ENCODE measurements at places on chromosomes 11 and 22.

DNA sequence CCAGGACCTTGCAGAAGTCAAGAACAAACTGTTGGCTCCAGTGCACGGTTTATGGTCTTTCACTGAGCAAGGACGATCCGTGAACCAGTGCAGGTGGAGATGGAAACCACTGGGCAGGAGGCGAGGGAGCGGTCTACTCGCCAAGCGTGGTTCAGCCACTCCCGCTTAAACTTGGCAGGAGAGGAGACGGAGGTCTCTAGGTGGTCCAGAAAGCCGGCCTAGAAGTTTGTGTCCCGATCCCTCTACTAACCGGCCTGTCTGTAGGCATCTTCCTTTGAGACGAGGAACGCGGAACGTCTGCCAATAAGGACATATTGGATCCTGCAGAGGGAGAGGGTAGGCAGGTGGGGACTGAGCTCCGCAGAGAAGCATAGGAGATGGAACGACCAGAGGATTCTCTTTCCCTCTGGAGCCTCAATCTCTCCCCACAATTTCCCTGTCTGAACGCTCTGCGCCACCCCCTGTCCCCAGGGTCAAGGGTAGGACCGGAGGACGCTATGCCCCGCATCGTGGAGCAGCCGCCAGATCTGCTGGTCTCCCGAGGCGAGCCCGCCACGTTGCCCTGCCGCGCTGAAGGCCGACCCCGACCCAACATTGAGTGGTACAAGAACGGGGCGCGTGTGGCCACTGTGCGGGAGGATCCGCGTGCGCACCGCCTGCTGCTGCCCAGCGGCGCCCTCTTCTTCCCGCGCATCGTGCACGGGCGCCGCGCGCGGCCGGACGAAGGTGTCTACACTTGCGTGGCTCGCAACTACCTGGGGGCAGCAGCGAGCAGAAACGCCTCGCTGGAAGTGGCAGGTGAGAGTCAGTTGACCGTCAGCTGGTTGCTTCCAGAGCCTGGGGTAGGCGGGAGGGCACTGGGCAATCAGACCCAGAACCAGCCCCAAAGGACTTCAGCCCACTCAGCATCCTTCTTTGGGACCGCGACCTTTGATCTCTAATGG lies 3.4 kb downstream of the ROBO3 start:
- DNase-seq = no peak

DNA sequence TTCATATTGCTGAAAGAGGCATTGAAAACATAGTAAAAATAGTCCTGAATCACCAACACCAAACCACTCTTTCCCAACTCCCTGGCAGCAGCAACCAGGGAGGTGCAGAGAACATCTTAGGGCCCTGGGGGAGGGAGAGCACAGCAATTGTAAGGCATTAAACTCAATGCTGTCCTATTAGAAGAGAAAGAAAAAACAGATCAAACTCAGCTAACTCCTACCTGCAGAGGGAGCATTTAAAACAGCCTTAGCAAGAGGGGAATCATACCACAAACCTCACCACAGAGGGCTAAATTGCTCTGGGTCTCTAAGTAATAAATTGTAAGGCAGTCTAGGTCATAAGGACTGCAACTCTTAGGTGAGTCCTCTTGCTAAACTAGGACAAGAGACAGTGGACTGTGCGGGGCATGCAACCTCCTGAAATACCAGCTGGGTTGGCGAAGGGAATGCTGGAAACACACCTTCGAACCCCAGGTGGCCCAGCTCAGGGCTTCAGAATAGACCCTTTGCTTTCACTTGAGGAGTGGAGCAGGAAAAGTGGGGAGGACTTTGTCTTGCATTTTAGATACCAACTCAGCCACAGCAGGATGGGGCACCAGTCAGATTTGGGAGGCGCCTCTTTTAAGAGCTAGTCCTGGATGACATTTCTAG lies 697.1 kb upstream of the FAT3 start:
- DNase-seq = no peak

GRCh38 chr11:13602844-13603243 lies 65.6 kb upstream of the FAR1 start:
- DNase-seq = no peak

GRCh38 chr11:78244546-78245255 lies 56.0 kb downstream of the USP35 start:
- no peak for DNase-seq

DNA sequence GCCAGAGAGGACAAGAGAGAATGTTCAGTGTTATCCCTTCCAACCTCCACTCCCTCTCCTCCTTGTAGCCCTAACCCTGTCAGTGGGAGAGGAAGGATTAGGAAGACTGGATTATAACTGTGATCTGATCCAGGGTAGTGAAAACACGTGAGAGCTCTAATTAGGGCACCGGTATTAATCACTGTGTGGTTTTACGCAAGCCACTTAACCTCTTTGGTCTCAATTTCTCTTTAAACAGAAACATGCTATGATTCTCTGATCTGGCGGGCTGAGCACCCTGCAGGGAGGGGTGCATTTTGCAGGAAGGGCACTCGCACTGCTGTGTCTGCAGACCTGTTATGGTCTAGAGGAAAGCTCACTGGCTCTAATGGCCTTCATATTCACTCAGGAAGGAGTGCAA lies 11.5 kb downstream of the RPL27A start:
- no peak for DNase-seq

DNA sequence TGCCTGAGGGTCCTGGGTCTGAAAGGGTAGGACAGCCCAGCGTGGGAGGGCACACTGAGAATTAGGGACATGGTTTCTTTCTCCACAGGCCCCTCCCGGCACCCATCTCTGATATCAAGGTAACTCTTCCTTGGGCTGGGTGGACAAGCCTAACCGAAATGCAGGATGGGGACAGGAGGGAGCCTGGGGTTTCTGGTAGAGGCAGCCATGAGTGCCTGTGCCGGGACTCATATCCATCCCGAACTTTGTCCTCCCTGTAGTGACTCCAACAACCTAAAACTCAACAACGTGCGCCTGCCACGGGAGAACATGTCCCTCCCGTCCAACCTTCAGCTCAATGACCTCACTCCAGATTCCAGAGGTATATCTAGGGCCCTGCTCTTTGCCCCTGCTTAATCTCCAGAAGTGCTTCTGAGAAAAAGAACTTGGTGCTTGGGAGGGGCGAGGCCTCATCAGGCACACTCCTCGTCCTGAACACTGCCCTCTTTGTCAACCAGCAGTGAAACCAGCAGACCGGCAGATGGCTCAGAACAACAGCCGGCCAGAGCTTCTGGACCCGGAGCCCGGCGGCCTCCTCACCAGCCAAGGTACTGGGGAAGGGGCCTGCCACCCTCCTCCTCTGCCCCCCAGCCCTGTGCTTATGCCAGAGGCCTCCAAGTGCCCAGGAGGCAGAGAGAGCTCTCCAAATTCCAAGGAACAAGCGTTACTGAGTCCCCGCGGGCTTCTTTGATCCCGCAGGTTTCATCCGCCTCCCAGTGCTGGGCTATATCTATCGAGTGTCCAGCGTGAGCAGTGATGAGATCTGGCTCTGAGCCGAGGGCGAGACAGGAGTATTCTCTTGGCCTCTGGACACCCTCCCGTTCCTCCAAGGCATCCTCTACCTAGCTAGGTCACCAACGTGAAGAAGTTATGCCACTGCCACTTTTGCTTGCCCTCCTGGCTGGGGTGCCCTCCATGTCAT lies 3.1 kb downstream of the TMEM25 start:
- no peak for DNase-seq

- DNase-seq = no peak
Measured at GRCh38 chr22:40220316-40221054, 42.8 kb downstream of the TNRC6B start.

DNA sequence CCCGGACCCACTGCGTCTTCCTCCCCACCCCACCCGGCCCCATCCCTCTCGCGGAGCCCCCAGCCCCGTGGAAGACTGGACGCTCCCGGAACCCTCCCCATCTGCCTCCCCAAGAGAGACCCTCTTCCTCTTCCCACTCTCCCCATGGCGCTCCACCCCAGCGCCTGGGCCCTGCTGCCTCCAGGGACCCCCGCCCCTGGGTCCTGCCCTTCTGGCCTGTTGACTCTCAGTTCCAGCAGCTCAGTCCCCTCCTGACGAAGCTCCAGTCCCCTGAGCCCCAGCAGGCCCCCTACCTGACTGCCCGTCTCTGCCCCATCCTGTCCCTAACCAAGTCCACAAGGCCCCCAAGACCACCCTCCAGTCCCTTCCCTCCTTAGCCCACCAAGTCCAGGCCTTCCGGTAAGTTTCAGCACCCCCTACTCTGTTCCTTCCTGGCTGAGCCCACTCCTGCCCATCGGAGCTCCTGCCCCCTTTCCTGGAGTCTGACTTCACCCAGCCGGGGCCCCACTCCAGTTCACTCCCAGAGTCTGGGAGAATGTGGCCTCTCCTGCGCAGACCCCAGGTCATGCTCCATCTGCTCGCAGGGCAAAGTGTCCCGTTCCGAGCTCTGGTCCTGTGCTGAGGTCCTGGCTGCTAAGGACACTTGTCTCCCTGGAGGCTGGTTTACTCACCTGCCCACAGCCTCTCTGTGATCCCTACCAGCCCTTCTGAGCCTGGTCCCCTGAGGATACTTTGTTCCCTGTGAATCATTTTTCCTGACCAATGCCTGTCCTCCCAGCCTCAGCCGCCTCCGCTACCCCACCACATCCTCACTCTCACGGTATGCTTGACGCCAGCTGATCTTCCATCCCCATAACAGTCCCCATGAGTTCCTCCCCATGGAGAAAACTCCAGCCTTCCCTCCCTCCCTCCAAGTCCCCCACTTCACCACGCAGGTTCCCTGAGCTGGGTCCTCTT lies 722 bp downstream of the IFITM10 start:
- DNase-seq = no peak

GRCh38 chr11:3866206-3866605 lies 10.7 kb downstream of the STIM1 start:
- DNase-seq = no peak
